ENCODE measurements at places on chromosomes 2 and 18.

DNA sequence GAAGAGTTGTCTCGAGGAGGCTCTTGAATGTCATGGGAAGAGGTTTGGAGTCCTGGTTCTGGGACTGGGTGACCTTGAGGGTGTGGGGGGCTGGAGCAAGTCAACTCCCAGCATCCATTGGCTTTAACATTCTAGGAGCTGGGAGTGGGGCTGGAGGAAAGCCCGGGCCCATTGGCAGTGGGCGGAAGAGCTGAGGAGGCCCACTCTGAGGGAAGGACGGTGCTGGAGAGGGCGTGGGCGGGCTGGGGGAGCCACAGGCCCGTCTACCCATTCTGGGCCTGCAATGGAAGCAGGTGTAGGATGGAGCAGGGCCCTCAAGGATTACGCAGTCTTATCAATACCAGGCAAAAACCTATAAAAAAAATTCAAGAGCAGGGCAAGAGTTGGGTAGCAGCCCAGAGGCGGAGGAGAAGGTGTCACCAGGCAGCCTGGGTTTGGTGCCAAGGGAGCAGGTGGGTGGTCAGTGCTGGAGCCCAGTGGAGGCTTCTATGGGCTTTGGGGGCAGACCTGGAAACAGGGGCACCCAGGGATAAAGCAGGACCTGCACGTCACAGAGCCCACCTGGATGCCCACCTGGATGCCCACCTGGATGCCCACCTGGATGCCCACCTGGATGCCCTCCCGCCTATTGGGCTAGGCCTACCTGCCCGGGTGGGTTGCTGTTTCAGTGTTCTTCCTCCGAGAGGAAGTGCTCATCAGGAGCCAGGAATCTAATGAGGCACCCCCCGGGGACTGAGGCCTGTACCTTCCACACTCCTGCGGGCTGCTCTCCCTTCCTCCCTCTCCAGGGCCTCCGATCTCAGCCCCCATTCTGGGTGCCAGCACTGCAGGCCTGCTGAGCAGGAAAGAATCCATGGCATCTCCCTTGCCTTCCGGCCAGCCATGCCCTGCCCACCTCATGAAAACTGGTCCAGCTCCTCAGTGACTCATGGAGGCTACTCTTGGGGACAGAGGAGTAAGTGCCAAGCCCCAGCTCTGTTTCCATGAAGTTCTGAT is 71.3 kb downstream of the CTIF start:
- DNase-seq = no peak

DNA sequence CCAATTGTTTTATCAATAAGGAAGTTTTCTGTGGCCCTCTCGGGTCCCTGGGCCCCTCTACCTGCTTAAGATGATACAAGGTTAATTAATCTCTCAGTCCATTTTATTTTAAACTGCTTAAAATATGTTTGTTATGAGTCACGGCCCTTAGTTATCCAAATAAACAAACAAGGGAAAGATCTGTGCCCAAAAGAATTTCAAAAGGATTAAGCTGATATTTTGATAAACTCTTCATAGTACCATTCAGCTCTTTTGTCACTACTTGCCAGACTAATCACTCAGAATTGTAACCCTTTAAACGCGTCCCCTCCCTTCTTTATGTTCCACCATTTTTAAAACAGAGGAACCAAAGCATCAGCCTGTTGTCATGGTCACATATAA is 144.7 kb upstream of the STK17B start:
- DNase-seq = no peak

GRCh38 chr2:170218456-170218855 is 40.5 kb downstream of the MYO3B start:
- DNase-seq = no peak

DNA sequence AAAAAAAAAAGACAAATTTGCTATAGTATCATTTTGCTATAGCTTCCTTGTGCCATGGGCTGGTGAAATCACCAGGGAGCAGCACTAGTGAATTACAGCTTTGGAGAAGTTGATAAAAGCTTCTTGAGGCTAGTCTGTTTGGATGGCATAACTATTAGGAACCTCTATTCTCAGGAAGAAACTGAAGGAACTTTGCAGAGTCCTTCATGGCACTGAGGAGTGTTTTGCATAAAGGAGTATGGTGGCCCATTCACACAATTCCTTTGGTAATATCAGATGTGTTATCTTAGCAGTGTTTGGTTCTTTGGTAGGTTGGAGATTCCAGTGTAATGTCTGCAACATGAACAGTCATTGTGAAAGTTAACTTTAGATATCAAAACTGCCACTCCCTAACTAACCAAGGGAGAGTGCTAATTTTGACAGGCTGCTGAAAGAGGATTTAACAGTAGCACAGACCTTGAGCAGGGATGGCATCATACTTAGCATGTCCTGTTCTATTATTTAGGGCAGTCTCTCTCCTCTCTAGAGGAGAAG is 76.6 kb upstream of the ZFP36L2 start:
- DNase-seq = no peak

DNA sequence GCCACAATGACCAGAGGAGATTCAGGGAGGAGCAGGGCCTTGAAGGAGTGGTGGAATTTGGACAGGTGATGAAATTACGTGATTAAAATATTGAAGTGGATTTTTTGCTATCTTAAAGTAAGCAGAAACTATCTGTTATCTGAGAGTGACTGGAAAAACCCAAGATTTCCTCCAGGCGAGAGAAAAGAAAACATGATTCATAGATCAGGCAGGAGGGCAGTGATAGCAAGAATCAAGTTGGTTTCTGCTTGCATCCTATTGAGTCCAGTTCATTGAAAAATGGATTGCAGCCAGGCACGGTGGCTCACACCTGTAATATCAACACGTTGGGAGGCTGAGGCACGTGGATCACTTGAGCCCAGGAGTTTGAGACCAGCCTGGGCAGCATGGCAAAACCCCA is 127.8 kb downstream of the NXPH2 start:
- DNase-seq = no peak

GRCh38 chr2:67713376-67713775 is 316.2 kb downstream of the ETAA1 start:
- no peak for DNase-seq

DNA sequence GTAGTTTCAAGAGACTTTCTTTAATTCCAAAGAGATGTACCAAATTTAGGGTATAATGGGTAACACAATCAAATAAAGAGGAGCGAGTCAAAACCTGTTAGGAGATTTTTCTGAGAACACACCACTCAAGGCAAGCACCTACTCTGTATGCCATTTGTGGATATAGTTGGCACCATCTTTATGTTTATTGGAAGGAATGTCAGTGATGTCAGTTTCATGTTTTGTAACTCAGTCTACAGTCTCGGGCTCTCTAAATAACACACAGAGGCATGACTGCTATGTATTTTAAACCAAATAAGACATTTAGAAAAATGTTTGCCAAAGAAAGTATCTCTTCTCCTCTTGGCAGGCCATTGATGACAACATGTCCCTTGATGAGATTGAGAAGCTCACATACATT is 59.7 kb downstream of the CPS1 start:
- no peak for DNase-seq

DNA sequence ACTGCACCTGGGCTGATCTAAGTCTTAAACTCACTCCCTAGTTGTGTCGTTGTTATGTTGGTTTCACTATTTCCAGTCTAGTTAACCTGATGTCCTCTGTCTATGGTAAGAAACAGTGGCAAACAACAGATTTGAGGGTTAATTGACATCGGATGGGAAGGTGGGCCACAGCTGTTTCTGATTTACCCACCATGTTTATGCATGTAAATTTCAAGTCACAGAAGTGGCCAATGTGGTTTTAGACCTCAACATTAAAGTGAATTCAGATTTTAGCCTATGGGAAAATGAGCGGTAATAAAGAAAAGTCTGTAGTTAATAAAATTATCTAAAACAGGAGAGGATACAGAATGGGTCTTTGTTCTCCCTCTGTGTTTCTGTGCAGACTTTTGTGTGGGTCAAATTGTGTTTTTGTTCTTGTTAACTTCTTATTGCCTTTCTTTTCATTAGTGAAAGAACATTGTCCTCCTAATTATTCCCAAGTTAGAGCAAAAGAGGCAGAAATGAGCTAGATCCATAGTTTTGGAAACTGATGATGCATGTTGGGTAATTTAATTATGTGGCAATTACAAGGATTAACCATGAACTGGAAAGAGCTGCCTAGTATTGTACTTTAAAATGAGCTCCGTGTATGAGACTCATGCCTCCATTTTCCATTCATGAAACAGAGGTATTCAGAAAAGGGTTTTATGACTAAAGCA is 83.2 kb downstream of the LAMA3 start:
- no peak for DNase-seq

GRCh38 chr2:56540916-56541315 is 357.1 kb downstream of the CCDC85A start:
- no peak for DNase-seq

DNA sequence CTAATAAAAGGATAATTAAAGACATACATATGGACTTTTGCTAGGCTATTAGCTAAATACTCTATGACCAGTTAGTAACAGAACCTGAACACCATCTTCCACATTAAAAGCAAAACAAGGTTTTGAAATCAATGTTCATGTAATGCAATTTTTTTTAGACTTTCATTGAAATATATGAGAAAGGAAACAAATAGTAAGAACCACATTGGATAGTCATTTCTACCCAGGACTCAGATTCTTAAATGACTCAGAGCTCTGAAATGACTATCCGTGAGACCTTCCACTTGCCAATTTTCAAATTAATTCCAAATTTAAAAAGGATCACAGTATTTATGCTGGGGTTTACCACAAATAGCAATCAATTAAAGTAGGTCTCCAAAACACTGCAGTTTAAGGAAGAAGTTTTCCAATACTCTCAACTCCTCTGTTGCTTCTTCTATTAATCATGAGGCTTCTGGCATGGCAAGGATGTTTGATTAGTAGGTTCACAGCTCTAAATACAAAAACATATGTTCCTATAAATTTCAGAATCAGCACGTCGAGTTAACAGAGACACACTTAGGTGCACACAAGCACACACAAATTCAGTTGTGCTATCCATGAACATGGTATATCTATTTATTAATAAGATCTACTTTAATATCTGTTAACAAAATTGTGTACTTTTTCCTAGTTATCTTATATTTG is 841.0 kb downstream of the RNF144A start:
- no peak for DNase-seq

GRCh38 chr2:40797120-40797519 is 345.2 kb upstream of the SLC8A1 start:
- DNase-seq = no peak

DNA sequence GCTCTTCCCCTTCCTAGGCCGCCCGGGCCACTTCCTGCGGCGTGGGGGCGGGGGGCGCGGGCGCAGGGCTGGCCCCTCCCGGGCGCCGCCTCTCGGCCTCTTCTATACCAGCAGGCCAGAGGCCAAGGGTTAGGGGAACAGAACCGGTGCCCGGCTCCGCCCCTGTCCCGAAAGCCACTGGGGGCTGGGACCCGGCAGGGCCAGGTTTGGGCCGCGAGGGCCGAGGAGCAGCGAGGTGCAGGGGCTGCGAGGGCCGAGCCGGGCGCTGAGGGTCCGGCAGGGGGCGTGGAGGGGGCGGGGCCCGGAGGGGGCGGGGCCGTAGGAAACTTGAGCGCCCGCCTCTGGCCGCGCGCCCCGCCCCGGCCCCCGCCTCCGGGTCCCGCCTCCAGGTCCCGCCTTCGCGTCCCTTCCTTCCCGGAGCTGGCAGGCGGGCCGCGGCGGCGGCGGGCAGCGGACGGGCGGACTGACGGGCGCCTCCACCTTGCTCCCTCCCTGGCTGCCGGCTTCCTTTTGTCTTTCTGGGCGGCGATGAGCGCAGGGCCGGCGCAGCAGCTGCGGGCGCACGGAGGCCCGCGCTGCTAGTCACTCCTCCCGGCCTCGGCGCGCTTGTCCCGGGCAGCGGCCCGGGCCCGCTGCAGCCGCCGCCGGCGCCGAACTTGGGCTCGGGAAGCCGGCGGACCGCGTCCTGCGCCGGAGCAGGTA is at the start of gene HPCAL1:
HPCAL1 (plus strand) TSS at position 426 of the 702 bp plus-strand sequence. CDS start 116,854 bp downstream, outside the sequence.
- no peak for DNase-seq

DNA sequence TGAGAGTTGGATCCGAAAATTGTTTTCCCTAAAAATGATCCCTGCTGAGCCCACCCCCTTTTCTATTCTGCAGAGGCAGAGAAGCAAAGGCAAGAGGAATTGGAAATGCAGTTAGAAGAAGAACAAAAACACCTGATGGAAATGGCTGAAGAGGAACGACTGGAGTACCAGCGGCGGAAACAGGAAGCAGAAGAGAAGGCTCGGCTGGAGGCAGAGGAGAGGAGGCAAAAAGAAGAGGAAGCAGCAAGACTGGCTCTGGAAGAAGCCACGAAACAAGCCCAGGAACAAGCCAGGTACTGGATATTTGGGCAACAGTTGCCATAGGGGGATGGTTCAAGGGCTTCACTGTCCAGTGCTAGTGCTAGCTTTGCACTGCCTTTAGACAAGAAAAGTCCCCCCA is 41.7 kb downstream of the SUMO1 start:
- no peak for DNase-seq

- no peak for DNase-seq
Measured at GRCh38 chr18:25039781-25040180, 312.2 kb downstream of the ZNF521 start.

DNA sequence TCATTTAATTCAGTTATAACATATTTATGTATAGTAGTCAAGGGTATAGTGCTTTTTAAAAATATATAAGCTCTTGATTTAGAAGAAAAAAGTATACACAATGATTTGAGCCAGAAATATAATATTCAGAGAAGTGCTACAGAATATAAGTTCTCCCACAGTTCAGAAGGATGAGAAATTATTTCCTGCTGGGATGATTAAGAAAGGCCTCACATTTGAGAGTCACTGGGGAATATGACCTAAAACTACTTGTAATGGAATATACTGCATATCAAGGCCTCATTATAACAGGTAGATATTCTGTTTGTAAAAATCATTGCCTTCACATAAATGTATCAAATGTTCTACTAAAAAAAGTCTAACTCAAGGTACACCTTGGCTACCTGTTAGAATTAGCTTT is 203.5 kb downstream of the MBD2 start:
- DNase-seq = no peak

DNA sequence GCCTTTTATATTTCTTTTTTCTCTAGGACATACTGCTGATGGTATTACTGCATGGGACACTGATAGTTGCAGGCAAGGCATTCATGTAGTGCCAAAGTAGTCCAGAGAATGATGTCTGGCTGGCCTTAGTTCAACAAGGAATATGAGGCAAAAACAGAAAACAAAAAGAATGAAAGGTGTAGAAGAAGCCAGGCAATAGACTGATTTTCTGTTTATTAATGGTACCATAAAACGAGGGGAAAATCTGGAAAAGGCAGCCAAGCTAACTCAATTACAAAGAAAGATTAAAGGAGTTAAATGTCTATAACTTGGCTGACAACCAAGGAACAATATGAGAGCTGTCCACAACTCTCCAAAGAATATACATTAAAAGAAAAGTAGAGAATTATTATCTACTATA is 284.9 kb downstream of the ZEB2 start:
- DNase-seq = no peak

GRCh38 chr18:49365346-49365745 is 95.1 kb downstream of the DYM start:
- DNase-seq = no peak

- no peak for DNase-seq
Measured at GRCh38 chr2:205785507-205786260, 103.4 kb downstream of the NRP2 start.

GRCh38 chr2:98390571-98391476 is 44.6 kb downstream of the CNGA3 start:
- DNase-seq = no peak

GRCh38 chr2:170152421-170152820 is 25.5 kb upstream of the MYO3B start:
- DNase-seq = no peak

Measured in retinal pigment epithelial cell (primary cell).